Fibroblast of the aortic adventitia (primary cell): ENCODE measurements at places on chromosomes 1 and 21.

DNA sequence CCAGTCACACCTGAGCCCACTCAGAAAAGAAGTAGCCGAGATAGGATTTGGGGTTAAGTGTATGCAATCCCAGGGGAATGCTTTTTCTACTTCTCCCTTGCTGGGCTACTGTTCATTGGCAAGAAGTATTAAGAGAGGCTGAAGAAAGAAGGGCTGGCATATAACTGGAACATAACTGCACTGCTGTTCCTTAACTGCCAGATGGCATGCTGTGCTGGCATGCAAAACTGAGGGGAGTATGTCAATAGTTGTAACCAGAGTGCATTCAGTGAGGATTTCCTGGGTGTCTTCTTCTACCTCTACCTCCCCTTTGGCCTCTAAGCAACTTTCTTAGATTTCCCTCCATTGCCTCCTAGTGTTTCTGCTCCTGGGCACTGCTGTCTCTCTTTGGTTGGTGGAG is 66.4 kb downstream of the TNR start:
- DNase-seq: no peak

GRCh38 chr1:156692925-156693847 is 12.2 kb downstream of the CRABP2 start:
- DNase-seq: no peak

GRCh38 chr1:55636696-55637095 is 421.5 kb upstream of the USP24 start:
- DNase-seq: peak; percentile 73

DNA sequence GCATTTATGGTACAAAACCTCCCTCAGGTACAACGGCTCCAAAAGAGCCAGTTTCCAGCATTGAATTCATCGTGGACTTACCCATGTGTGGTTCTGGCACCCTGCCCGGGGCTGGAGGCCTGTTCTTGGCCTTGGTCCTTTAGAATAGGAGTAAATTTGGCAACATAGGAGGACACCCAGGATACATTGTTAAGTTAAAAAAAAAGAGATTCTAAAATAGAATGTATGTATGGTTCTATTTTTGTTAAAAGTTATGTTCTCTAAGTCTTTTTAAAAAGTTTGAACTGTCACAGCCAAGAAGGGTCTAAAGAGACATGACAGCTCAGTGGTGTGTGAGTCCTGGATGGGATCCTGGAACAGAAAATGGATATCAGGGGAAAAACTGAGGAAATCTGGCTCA is 25.9 kb downstream of the EPHX1 start:
- peak; percentile 90 for DNase-seq

DNA sequence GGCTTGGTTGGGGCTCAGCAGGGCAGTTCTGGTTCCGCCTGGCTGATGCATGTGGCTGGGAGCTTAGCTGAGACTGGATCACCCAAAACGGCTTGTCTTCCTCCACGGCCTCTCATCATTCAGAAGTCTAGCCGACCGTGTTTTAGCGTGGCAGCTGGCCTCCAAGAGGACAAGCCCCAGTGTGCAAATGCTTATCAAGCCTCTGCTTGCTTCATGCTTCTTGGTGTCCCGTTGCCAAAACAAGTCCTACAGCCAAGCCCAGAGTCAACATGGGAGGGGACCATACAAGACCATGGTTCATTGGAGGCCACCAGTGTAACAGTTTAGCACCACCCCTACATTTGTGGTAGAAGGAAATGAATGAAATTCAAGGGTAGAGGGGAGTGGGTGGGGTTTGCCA is 10.5 kb upstream of the KDF1 start:
- DNase-seq: peak; percentile 35

- peak; percentile 52 for DNase-seq
These were observed 7.0 kb downstream of the SH2D5 start for GRCh38 chr1:20725189-20726117.

DNA sequence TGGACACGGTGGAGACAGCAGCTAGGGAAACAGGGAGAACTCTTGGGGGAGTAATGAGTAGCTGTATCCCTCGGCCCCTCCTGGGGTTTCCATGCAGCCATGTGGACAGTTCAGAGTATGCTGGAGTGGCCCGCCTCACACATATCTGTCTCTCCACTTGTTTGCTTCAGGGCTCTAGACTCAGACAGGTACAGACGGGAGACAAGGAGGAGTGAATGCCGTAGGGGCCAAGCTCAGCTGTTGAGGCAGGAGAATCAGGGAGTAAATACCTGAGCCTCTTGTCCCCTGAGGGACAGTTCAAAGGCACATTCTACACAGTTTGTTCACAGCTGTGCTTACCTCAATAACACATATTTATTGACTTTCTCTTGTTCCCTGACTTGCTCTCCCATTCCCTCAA is 7.7 kb upstream of the PTGFRN start:
- no peak for DNase-seq

DNA sequence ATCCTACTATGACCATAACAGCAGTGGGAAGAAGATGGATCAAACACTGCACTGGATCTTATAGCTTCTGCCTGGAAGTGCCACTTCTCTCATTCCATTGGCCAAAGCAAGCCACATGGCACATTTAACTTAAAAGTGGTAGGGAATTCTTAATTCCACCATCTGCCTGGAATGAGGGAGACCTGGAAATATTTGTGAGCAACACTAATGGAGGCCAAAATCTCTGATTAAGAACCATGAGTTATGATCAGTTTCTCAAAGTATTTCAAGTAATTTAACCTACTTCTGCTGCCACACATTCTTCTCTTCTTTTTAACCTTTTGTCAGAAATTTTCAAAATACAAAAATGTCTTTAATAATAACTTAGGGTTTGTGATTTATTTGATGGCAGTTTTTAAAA is 154.0 kb upstream of the C1orf87 start:
- no peak for DNase-seq

GRCh38 chr1:207017615-207018559 is 14.7 kb downstream of the C1orf116 start:
- DNase-seq: peak; percentile 32

DNA sequence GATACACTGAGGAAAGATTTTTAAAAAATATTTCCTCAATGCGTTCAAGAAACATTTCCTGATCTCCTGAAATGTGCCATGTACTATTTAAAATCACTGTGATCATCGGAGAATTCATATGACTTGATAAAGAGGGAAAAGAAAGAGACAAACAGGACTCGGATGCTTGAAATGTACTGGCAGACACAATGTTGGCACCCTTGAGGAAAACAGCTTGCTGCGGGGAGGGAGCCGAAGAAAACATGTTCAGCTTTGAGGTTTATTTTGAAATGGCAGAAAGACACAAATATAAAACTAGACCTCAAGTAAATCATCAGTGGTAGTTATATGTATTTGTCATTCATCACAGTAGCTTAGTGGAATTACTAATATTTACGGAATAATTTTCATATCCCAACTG is 100.9 kb upstream of the BRINP3 start:
- DNase-seq: no peak

DNA sequence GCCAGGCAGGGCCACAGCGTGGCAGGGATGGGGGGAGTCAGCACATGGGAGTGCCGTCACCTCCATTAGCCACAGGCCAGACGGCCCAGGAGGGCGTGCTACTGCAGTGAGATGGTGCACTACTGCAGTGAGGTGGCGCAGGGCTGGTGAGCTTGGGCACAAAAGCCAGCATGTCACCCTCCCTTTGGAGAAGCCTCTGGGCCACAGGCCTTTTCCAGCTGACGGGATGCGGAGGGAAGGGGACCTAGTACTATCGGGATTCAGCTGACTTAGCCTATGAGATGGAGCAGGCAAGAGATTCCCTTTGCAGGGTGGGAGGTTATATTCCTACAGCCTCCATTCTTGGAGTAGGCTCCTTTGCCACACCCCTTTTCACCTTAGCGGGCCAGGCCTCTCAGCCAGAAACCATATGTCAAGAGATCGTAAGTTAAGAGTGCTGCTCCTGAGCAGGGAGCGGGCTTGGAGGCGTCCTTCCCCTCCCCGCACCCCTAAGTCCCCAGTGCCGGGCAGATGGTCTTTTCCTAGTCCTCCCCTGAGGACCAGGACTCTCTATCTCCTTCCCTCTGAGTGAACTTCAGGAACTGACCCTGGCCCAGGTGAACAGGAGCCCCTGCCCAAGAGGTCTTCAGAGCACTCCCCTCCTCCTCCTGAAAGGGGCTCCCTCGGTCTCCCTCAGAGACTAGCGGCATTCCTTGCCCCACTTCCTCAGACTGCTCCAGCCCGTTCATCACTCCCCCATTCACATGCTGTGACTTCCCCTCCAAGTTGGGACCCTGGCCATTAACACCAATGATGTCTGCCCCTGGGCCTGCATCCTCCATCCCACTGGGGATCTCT is 8.2 kb downstream of the NES start:
- no peak for DNase-seq

GRCh38 chr1:72278461-72278860 is 3.9 kb downstream of the NEGR1 start:
- no peak for DNase-seq

- no peak for DNase-seq
These were observed 139.4 kb downstream of the EDEM3 start for GRCh38 chr1:184615301-184615700.

- no peak for DNase-seq
These were observed 38.2 kb upstream of the NID1 start for GRCh38 chr1:236103059-236103458.

DNA sequence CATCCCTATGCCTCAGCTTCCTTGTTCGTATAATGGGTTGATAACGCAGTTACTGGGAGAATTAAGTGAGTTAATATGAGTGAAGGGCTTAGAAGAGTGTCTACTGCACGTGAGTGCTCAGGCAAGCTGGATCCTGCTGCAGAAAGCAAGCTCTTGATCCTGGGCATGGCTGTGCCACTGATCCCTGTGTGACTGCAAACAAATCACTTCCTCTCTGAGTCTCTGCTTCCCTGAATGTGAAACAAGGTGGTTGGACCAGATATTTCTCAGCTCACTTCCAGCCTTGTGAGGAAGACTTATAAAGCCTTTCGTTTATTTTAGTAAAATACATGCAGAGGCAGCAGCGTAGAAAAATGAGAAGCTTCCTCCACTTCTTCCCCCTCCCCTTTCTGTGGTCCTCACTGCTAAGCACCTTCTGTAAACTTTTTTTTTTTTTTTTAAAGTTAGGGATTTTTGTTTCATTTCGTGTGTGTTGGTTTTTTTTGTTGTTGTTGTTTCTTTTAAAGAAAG is 13.8 kb downstream of the PSEN2 start:
- DNase-seq: no peak

GRCh38 chr1:65442442-65442841 is 22.0 kb downstream of the LEPR start:
- no peak for DNase-seq

GRCh38 chr1:109208394-109208793 is 5.3 kb upstream of the SARS1 start:
- peak; percentile 35 for DNase-seq

- no peak for DNase-seq
These were observed 26.2 kb downstream of the RNF187 start for GRCh38 chr1:228513236-228513900.

- DNase-seq: no peak
These were observed 8.1 kb downstream of the DPH5 start for GRCh38 chr1:101017448-101017847.

GRCh38 chr21:45331531-45332147 is 43.9 kb upstream of the POFUT2 start:
- no peak for DNase-seq

- no peak for DNase-seq
These were observed 59.3 kb upstream of the B3GALNT2 start for GRCh38 chr1:235563513-235564061.

GRCh38 chr1:155934936-155935590 is 850 bp upstream of the KHDC4 start:
- no peak for DNase-seq

DNA sequence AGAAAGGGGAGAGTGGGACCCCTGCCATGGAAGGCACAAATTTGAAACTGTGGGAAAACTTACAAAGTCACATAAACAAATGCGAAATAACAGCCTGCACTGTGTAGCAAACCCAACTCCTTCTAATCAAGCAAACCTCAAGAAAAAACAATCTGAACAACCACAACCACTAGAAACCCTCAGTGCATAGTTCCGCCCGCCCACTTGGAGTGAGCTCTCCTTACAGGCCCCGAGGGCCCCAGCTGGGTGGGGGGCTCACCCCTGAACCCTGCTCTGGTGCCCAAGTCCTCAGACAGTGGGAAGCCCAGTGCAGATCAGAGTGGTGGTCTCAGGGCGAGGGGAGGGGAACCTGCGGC is 931 bp upstream of the MXRA8 start:
- DNase-seq: peak; percentile 84

- DNase-seq: peak; percentile 59
These were observed 44.9 kb downstream of the ACOT7 start for GRCh38 chr1:6348511-6349191.

DNA sequence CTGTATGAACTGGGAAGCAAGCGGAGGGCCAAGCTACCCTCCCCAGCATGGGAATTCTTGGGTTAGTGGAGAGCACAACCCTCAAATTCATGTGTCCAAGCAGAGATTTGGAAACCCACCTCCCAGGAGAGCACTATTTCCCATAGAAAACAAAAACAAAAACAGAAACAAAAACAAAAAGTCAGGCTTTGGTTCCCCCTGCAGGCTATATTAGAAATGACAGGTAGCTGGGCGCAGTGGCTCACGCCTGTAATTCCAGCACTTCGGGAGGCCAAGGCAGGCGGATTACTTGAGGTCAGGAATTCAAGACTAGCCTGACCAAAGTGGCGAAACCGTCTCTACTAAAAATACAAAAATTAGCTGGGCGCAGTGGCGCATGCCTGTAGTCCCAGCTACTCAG is 10.8 kb downstream of the MINDY1 start:
- DNase-seq: peak; percentile 56
